ENCODE measurements at places on chromosomes 12 and 14.

GRCh38 chr12:6280053-6280469 is 30.4 kb upstream of the PLEKHG6 start:
- no peak for DNase-seq

- DNase-seq = no peak
Observed at GRCh38 chr14:35470755-35471154, 63.2 kb upstream of the INSM2 start.

GRCh38 chr12:118370601-118371000 is 2.1 kb downstream of the TAOK3 start:
- no peak for DNase-seq

- DNase-seq = no peak
Observed at GRCh38 chr14:68506021-68506644, 286.7 kb downstream of the ZFP36L1 start.

DNA sequence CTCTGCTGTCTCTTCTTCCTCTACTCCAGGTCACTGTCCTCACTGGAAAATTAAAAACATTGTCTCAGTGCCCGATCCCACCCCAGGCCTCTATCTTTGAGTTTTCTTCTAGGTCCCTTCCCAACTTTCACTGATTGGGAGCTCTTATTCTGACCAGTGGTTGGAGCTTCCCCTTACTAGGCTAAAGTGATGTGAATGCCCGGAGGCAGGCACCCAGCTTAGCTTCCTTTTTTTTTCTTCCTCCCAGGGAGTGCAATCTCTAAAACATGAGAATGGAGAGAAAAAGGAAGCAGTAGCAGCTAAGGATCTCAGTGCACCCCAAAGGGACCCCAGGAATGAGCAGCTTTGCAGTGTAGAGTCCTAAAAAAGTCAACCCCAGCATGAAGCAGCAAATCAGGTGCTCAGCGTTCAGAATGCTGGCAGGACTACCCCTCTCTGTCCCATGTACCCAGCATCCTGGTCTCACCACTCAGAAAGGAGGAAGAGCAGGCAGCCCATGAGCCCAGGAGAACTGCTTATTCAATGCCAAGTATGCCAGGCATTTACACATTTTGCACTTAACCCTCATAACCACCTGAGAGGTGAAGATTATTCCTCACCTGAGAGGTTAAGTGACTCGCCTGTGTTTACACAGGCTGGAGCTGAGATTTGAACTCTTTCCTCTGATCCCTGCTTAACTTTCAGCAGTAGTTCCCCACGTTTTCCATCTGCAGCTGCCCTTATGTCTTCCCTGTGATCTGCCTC is 146.2 kb upstream of the PWP1 start:
- no peak for DNase-seq

- DNase-seq = no peak
Observed at GRCh38 chr14:104523546-104523935, 56.0 kb upstream of the C14orf180 start.

DNA sequence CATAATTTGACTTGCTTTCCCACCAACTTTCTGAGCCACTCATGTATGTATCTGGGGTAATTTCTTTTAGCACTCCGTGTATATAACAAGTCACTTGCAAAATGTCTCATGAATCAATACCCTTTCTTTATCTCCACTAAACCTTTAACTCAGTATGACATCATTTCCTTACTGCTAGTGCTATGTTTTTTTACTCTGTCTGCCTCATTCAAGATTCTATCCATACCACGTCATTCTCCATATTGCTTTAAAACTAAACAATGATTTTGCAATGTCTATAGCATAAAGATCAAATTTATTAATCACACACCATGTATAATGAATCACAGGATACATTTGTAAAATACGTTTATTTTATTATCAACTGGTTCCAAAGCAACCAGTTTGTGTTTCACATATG is 178.2 kb downstream of the PIK3C2G start:
- DNase-seq = no peak

DNA sequence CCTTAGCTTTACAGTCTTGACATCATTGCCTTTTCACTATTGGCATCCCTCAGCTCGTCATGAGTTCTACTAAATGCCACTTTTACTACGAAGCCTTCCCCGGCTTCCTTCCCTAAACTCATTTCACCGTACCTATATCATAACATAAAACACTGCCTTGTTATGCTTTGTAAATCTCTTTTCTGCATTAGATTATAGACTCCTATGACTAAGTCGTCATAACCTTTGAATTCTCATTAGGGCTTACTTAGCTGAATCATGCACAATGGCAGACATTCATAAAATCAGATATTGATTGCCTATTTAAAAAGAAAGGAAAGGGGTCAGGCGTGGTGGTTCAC is 21.0 kb downstream of the BTG1 start:
- no peak for DNase-seq

GRCh38 chr12:13976880-13977279 is 4.5 kb downstream of the GRIN2B start:
- DNase-seq = no peak

DNA sequence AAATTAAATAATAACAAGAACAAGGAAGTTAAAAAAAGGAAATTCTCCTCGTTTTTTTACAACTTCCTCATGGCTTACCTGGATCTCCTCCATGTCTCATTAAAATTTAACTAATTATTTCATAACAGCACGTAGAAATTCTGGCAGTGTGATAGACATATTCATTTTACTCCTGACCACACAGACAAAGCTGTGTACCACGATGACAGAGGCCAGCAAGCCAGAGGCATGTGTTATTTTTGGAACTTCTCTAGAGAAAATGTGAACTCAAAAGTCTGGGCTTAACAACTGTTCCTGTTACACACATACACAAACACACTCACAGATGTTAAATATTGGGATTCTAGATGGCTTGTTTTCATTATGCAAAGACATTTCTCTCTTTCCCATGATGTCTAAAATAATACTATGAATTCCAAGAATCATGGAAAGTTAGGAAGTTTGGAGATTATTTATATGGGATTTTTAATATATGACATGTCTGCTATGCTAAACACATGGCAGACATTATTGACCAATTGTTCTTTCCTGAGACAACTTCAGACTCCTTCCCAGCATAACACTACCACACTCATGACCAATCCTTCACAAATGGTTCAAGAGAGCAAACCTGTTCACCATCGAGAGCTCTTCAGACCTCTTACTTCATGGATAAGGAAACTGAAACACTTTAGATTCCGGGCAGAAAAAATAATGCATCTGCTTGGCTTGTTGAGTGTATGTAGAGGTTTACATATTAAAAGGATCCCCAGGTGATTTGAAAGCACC is 158.7 kb downstream of the DACT1 start:
- DNase-seq = no peak

DNA sequence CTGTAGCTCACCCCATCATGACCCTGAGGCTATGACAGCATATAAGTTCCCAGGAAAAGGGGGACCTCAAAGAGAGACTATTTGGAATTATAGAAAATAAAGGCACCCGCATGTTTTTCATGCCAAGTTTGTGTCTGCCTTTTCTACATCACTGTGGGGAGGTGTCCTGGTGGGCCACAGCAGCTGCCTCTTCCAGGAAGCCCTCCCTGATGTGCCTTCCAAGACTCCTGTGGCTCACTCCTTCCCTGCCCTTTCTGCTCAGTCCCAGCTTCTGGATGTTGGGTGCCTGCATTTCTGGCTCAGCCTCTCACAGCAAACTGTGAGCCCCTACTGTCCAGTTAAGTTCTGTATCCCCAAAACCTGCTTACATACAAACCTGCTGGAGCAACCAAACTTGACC is 36.3 kb upstream of the BEGAIN start:
- no peak for DNase-seq

GRCh38 chr12:22624870-22625761 is at the start of gene ETNK1:
TSS of gene ETNK1 (plus strand) at chr12:22625171. CDS start at chr12:22625431, 260 bp downstream.
- DNase-seq = peak; percentile 77

GRCh38 chr14:44820230-44820964 is 141.3 kb downstream of the KLHL28 start:
- no peak for DNase-seq

DNA sequence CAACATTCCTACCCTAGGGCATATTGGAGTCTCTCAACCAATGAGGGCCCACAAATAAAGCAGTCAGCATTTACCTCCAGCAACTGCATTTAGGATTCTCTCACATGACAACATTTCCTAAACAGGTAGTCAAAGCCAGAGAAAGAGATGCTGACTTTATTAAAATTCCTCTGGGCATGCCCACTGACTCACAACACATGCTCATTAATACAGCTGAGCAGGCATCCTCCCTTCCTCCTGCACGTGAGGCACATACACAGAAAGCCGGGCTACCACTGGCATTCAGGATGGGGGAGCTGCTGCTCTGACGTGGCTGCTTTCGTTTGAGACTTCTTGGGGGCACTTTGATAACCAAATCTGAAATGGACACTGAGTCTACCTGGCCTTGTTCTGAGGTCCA is 174.1 kb downstream of the NRXN3 start:
- no peak for DNase-seq

GRCh38 chr12:108449478-108449877 is 65.6 kb upstream of the FICD start:
- no peak for DNase-seq

GRCh38 chr14:71361336-71361735 is 454.1 kb downstream of the PCNX1 start:
- DNase-seq = no peak

DNA sequence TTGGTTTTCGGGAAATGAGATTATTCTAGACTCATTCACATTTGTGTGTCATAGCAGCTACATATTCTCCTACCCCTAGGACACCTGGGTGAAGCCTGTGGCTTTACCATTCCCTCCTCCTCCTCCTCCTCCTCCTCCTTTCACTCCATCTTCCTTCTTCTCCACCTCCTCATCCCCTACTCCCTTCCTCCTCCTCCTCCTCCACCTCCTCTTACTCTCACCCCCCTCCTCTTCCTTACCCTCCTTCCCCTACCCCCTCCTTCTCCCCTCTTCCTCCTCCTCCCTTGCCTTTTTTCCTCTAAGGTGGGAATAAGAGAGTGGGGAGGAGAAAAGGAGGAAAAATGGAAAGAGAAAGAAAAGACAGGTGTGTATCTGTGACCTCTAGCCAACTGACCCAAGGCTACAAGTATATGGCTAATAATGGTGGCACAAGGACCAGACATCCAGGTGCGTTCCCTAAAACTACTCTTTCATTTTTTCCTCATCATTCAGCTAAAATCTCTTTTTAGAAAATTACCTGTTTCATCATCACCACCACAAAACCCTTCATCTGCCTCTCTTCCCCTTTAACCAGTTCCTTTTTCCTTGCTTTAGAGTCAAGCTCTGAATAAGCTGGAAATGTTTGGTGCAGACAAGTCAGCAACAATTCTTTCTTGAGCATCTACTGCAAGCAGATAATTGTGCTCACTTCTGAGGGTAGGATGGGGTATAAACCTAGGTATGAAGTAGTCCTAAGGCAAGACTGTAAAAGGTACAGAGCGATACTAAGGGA is 149.8 kb upstream of the FOXN3 start:
- no peak for DNase-seq

DNA sequence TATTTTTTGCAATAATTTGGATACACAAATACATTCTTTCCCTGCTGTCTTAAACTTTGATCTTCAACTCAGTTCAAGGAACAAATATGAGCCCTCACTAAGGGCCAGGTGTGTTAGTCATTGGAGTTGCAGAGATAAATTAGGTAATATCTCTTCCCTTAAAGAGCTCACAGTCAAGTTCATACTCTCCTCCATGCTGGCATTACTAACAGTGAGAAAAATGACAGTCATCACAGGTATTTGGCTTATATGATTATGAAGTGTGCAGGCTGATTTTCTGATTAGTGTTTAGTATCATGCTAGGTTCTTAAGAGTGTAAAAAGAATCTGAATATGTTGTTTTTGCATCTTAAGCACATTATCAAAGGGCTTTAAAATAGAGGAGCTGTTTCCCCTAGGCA is 594.7 kb downstream of the CCER1 start:
- no peak for DNase-seq

DNA sequence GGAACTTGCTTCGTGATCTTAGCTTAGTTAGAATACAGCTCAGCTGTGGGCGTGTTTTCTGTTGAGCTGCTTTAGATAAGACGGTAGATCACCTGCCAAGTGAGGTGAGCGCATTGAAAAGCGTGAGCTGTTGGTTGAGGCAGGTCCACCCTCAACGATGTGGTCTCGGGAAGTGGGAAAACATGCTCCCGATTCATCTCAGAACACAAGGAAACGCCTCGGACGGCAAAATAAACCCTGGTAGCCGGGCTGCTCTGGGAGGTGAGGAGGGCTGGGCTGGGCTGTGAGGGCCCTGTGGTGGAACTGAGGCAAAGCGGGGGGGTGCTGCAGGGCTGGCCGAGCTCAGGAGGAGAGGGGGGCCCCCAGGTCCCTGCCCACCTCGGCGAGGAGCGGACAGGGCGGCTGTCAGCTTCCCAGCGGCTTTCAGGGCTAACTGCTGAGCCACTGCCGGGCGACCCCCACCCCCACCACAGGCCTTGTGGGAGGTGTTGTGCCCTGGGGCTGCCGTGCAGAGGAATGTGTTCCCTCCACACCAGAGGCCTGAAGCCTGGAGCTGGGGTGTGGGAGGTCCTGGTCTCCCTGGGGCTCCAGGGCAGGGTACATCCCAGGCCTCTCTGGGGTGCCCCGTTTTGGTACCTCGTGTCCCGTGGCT is 30.7 kb downstream of the NOC4L start:
- DNase-seq = no peak

DNA sequence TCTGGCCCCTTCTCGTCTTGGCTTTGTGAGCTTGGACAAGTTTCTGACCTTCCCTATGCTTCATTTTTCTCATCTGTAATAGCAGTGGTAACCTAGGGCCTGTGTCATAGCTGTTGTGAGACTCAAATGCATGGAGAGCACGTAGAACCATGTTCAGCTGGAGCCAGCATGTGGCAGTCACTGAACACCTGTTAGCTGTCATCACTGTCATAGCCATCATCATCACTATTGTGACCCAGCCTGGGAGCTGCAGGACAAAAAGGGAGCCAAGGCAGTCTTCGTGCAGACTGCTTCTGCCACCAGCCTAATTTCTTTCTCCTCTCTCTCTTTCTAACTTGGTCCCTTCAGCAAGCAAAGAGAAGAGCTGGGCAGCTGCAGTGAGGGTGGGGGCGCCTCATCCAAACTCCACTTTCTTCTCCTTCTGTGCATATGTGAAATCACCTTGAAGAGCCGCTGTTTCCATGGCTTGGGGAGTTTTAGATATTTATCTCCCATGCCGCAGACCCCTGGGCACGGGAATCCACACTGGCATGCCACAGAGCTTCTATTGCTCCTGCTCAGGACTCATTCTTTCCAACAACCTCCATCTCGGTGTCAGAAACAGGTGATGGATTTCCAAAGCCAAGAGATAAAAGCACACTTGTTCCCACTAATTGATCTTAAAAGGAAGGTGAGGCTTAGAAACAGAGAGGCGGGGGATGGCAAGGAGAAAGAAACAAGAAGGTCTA is 87.0 kb downstream of the SRRM4 start:
- no peak for DNase-seq
